ENCODE measurements at places on chromosomes 1 and 21. TPM values are rescaled to one million over a fixed set of nuclear protein-coding genes. Genes with fewer than 3 reads are reported as not detected.

CELA3A gene
- total RNA-seq, result not detected

OBSCN gene
- 13.7 TPM for total RNA-seq

MUL1 gene
- 20.4 TPM for total RNA-seq

DNA sequence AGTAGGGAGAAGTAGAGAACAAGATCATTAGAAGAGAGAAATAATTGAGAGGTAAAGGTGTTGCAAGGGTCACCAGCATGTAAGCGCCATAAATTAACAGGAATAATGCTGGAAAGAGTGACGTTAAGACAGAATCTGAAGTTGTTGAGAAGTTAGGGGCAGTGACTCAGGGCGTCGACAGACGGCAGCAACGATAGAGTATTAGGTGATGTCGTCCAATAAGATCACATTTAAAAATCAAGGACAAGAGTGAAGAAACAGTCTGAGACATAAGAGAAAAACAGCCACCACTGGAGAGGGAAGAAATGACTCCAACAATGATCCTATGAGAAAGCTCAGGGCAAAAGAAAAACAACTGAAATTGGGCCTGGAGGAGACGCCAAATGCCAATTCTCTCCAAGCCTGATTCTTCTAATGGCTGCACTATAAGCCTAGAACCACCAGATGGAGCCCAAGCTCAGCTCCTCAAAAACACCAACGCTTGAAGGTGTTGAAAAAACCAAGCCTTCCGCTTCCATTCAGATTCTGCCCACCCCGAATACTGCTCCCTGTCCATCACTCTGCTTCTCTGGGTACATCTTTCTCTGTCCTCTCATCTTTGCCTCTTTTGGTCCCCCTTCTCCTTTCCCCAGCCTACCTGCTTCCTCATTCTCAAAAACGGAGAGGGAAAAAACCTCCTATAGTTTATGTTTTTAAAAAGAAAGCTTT, 70.0 kb downstream of the LUZP1 start:
- H3K36me3 ChIP-seq, result peaks cover 9% of the 10 kb centered on the region
- H3K27me3 ChIP-seq, result no peaks in the 10 kb centered on the region

DNA sequence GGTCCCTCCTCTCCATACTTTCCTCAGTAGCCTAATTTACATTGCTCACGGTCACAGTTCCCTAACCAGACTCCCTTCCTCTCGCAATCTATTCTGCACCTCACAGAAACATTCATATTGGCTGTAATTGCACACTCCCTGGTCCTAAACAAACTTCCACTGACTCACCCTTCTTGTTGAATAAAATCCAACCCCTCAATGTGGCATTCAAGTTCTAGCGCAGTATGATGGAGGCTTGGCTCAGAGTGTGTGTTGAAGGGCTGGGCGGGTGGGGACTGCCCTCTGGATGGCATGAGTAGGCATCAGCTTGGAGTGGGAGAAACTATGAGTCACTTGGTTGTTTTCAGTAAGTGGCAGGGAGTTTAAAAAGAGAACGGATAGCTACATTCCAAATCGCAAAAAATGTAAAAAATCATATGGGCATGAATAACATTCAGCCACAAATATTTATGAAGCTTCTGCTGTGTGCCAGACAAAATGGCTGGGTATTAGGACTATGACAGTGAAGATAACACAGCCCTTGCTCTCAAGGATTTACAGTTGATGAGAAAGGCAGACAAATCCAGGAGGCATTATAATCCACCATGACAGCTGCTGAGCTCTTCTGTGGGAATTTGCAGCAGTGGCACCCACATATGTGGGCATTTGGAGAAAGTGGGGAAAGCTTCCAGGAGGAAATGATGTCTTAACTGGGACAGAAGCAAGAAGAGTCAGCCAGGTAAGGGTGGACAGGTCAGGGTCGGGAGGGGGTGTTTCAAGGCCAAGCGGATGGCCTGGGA, 42.2 kb upstream of the LYST start:
- no peaks in the 10 kb centered on the region for H3K36me3 ChIP-seq
- H3K4me3 ChIP-seq, result no peak overlapping the region
- H3K27me3 ChIP-seq, result no peaks in the 10 kb centered on the region
- H3K4me1 ChIP-seq, result peaks cover 19% of the 10 kb centered on the region

DNA sequence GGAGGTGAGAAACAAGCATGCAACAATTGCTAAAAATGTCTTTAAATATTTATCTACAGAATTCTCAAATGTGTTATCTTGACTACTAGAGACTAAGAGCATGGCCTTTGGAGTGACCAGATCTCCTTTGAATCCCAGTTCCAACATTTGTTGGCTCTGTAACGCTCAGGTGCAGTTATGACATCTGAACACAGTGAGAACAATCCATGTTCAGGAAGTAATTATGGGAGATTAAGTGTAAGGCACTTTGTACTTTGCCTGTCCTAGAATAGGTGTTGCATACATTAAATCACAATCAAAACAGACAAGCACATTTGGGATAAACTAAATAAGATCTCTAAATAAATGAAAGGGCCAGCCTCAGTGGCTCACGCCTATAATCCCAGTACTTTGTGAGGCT, 454.5 kb downstream of the SMYD3 start:
- peaks cover 15% of the 10 kb centered on the region for H3K36me3 ChIP-seq
- H3K4me3 ChIP-seq, result no peak overlapping the region
- no peaks in the 10 kb centered on the region for H3K4me1 ChIP-seq
- H3K27ac ChIP-seq, result no peak overlapping the region
- no peak for DNase-seq

DNA sequence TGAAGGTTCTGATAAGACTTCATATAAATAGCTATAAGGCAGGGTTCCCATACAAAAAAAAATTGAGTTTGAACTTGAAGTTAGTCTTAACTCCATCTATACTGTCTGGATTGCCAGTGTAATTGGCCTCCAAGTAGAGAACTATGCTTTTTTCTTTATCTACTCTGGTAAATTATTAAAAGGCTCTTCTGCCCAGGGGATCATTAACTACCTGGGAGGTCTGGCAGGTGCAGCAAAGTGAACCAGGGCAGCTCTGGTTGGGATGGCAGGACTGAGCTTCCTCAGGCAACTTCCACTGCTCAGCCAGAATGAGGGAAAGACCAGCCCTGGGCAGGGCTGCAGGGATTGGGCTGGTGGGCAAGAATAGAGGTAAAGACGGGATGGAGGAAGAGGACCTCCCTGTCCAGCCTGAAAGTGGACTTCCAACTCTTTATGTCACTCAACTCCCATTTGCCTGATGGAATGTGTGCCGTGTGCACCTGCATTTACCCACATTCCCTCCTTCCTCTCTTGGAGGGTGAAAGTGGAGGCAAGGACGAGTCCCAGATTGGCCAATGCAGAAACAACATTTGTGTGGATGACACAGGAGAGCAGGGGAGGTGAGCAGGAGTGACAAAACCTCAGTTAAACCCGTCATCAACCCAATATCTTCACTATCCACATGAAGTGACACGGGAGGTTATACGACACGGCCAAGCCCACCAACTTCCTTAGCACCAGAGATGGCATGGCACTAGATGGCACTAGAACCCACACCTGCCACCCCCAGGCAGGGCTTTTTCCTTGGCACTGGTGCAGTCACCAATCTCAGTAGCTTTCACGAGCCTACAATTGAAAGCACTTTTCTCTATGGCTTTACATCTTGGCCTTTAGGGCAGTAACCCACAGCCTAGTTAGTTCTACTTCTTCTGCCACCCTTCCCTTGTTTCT, 25.2 kb downstream of the CCN1 start:
- no peak for DNase-seq
- H3K27ac ChIP-seq, result no peak overlapping the region
- no peak overlapping the region for H3K4me3 ChIP-seq
- H3K27me3 ChIP-seq, result no peaks in the 10 kb centered on the region
- H3K4me1 ChIP-seq, result no peaks in the 10 kb centered on the region
- H3K36me3 ChIP-seq, result peaks cover 1% of the 10 kb centered on the region

GRCh38 chr21:46375560-46376230, 51.7 kb downstream of the PCNT start:
- no peaks in the 10 kb centered on the region for H3K27me3 ChIP-seq
- peaks cover 21% of the 10 kb centered on the region for H3K36me3 ChIP-seq
- H3K4me3 ChIP-seq, result no peak overlapping the region

DNA sequence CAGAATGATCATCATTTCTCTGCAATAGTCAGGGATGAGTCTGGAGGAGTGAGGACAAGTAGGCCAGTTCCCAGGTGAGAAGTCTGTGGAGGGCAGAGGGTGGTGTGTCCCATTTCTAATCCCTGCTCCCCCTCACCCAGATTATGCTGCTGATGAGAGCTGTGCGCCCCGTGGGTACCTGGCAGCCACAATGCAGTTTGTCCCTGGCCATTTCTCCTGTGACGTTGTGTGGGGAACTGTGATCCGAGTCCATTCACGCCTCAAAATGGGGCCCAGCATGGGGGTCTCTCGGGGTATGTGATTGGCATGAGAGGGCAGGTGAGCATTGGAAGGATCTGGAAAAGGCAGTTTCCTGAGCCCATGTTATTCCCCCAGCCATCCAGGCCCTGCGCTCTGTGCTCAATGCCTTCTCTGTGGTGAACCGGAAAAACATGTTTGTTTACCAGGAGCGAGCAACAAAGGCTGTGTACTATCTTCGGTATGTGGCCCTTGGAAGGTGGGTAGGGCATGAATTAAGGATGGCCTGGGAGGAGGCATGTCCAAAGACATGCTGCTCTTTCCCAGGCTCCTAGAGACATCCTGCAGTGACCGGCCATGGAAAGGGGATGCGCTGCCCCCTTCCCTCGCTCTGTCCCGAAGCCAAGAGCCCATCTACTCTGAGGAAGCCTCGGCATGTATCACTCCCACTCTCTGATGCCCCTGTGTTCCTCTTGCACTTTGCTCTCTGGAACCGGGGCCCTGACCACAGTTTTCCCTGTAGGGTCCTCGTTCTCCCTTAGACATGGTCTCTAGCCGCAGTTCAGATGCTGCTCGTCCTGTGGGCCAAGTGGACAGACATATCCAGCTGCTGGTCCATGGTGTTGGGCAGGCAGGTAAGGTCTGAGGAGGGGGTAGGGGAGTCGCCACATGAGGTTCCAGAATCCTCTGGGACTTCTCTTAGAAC, 16.4 kb downstream of the HYI start:
- no peaks in the 10 kb centered on the region for H3K27me3 ChIP-seq
- H3K27ac ChIP-seq, result no peak overlapping the region
- H3K4me3 ChIP-seq, result no peak overlapping the region
- H3K36me3 ChIP-seq, result peaks cover 2% of the 10 kb centered on the region
- no peak for DNase-seq
- H3K4me1 ChIP-seq, result peaks cover 4% of the 10 kb centered on the region

DNA sequence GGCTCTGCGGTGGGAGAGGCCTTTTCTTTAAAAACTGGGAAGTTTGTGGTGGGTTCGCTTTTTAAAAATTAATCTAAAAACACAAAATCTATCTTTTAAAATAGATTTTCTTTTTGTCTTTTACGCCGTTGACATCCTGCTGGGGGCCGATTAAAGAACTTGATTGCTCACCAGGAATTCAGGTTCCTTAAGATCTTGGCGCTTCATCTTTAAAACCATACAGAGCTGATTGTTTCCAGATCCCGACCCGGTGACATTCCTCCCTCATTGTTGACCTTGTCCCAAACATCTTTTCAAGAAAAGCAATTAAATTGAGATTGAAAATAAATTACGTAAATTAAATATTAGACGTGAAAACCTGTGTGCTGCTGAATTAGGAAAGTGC, 546 bp upstream of the ZNF697 start:
- H3K27me3 ChIP-seq, result peaks cover 89% of the 10 kb centered on the region
- peak overlapping the region; percentile 83 for H3K4me3 ChIP-seq
- H3K4me1 ChIP-seq, result peaks cover 28% of the 10 kb centered on the region
- no peak for DNase-seq

- peak overlapping the region; percentile 11 for H3K27ac ChIP-seq
- peaks cover 3% of the 10 kb centered on the region for H3K4me1 ChIP-seq
- no peaks in the 10 kb centered on the region for H3K27me3 ChIP-seq
- H3K36me3 ChIP-seq, result peaks cover 3% of the 10 kb centered on the region
Measured at GRCh38 chr21:41459884-41460534, 34.0 kb downstream of the MX1 start.

DNA sequence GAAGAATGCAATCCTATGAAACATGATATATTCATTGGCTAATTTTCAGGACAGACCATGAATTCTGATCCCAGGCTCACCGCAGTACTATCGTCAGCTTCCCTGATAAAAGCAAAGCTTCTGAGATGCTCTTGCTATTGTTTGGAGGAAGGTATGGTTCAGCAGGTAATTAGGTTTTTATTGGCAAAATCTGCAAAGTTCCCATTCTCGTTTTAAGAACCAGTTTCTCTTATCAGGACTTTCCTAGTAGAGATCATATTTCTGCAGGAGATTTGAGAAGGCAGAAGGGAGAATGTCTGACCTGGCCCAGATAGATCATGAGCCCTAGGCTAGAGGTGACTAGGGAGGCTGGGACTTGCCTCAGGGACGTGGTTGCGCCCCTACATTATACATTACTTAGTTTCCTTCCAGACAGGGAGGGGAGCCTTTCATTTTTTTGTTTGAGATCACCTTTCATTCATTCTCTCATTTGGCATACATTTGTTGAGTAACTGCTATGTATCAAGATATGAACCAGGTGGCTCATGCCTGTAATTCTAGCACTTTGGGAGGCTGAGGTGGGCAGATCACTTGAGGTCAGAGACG, 108.8 kb downstream of the NRIP1 start:
- no peak overlapping the region for H3K27ac ChIP-seq
- H3K4me1 ChIP-seq, result no peaks in the 10 kb centered on the region
- H3K36me3 ChIP-seq, result no peaks in the 10 kb centered on the region
- no peaks in the 10 kb centered on the region for H3K27me3 ChIP-seq
